Type B pancreatic cell (in vitro differentiated cells): ENCODE measurements at places on chromosomes 7 and 10. TPM values are rescaled to one million over a fixed set of nuclear protein-coding genes. Genes with fewer than 3 reads are reported as not detected.

Gene NKX1-2
- total RNA-seq = 0.29 and 0.48 TPM in 2 replicates

Gene H2BK1
- not detected in 2 replicates for total RNA-seq

DNA sequence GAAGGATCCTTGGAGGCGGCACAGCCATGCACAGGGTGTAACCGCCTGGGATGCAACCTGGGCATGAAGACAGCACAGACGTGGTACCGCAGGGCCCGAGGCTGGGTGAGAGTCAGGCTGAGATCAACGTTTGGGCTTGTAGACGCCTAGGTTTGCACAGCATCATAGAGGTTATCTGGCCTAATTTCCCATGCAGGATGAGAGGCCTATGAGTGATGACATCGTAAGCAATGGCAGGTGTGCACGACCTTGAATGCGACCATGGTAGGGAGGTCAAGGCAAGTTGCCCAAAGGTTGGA lies 7.5 kb downstream of the CALML3 start:
- no peak overlapping the region for H3K27ac ChIP-seq
- H3K4me1 ChIP-seq = peaks cover 30% of the 10 kb centered on the region
- H3K4me3 ChIP-seq = no peak overlapping the region
- no peaks in the 10 kb centered on the region for H3K27me3 ChIP-seq
- no peak for DNase-seq
- no peaks in the 10 kb centered on the region for H3K36me3 ChIP-seq

Gene SCIN
- total RNA-seq = 3.4 and 3.9 TPM in 2 replicates
